ENCODE measurements at places on chromosomes 11 and 22.

- no peak for DNase-seq
Measured at GRCh38 chr11:61551634-61552033, 29.2 kb downstream of the SYT7 start.

- DNase-seq: no peak
Measured at GRCh38 chr11:128367573-128367972, 219.8 kb downstream of the ETS1 start.

- no peak for DNase-seq
Measured at GRCh38 chr11:92826603-92827002, 142.8 kb upstream of the MTNR1B start.

DNA sequence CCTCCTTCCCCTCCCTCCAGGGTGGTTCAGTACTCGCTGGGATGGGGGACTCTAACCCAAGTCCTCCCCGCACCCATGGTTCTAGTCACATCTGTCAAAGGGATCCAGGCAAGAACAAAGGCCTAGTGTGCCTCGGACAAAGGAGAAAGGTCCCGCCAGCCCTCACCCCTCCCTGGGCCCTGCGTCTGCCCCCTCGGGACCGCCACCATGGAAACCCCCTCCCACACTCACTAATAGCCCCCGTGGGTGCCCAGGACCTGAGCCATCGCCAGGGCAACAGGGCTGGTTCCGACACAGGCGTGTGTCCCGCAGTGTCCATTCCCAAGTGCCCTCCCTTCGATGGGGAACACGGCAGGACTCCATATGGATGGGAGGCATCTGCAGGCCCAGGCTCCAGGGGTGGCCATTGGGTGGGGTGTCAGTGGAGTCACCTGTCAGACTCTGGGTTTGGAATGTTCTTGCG lies 5.1 kb upstream of the CARNS1 start:
- DNase-seq: peak; percentile 83

DNA sequence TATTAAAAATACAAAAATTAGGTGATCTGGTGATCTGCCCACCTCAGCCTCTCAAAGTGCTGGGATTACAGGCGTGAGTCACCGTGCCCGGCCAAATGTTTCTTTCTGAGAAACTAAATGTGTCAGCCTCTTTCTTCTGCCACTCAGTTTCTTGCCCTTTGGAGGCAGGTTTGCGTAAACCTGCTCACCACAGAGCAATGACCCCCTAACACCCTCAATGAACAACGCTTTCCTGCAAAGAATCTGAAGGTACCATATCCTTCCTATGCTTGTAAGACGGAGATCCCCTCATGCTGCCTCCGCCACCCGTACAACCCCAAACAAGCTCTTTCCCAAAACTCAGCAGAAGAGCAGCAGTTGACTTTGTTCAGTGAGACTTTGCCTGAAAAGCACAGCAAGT lies 38.7 kb upstream of the TTLL12 start:
- DNase-seq: no peak

- DNase-seq: no peak
Measured at GRCh38 chr11:9565822-9566560, 7.5 kb upstream of the WEE1 start.

DNA sequence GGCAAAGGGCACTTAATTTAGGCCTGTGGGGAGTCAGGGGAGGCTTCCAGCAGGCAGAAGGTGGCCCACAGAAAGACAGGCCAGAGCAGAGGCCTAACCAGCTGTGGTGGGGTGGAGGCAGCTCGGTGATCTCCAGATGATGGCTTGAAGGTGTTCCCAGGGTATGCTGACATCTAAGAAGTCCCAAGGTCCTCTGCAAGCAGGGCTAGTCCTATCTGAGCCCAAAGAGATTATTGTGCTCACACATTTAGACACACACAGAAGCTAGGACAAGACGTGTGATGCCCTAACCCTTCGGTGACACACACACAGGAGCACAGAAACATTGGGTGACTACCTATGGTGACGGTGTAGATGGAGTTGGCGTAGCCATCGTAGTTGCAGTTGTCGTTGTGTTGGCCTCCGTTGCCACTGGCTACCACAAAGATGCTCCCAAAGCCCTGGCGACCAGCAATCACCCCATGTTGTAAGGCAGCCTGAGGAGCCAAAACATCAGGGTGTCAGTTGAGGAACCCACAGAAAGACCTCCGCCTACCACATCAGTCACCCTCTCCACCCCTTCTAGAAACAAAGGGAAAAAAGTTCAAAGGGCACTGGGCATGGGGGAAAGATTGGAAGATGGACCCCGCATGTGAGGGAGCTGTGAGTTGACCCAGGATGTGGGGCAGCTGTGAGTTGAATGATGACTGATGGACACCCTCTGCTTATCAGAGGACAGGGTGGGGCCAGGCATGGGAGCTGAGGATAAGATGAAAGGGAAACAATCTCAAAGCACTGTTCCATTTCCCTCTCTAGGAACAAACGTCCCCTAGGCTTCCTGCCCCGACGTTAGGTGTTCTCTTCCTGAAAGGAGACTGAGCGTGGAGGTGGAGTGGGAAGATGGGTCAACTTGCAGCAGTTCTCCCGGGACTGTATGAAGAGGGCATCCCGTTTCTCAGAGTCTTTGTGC lies 7.9 kb downstream of the PCSK7 start:
- no peak for DNase-seq

All from amygdala (tissue), 56 donors.